ENCODE measurements at places on chromosomes 5 and 9.
A peak's percentile ranks its signal among the peaks of the same experiment; 100 is the strongest.

- DNase-seq, result no peak
Measured at GRCh38 chr5:65967288-65968066, 41.1 kb downstream of the ERBIN start.

GRCh38 chr9:123065196-123065595 lies 31.7 kb downstream of the GPR21 start:
- no peak for DNase-seq

DNA sequence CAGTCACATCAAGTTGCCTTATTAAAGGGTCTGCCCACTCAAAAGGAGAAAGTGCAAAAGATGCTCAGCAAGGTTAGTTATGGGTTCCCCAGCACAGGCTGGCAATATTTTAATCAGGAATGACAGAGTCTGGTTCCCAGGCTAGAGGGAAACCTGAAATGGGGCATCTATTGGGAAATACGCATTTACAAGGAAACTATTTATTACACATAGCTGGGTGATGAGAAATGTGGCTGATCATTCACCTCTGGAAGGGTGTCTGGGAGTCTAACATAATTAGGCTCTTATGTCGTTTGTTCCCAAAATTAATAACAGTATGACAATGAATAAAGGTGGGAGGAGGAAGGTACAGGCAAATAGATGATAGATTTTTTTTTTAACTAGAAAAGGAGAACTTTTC lies 314.7 kb downstream of the ENC1 start:
- no peak for DNase-seq

GRCh38 chr9:16198996-16199395 lies 646.2 kb downstream of the CCDC171 start:
- no peak for DNase-seq

DNA sequence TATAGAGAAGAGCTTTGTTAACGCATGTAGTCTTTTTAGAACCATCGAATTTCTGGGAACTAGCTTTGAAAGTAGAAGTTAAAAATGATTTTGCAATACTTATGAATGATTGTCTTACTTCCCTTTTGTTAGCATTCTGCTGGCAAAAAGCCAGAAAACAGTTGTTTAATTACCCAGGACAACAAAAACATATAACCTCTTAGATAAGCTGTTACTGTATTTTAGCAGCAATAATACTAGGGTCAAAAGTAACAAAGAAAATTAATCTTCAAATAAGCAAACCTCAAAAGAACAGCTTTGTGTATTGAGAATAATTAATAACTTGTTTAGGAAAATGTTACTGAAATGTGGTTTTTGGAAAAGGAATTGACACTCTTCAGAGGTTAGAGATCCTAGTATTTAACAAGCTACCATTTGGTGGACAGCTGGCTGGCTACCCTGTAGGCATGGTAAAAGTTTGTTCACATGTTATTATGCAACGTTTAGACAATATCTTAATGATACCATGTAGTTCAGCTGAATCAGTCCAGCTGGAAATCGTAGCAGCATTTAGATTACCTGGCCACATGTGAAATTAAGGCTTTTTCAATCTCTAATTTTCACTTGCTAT lies 3.8 kb downstream of the FGF10 start:
- DNase-seq, result no peak

- no peak for DNase-seq
Measured at GRCh38 chr5:151520294-151520693, 70.8 kb downstream of the FAT2 start.

DNA sequence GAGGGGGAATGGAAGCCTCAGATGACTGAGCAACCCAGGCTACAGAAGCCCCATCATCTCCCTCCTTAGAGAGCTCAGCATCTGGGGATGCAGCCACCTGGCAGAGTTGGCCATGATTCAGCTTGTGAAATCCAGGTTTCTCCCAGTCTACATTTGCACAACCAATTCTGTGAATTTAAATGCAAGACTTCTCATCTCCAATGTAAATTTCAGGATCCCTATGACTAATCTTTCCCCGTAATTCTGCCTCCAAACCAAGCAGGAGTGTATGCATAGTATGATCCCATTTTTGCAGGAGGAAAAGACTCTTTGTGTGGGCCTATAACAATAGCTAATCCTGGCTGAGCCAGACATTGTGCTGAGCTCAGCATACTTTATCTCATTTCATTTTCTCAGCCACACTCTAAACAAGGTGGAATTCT lies 59.6 kb upstream of the IL17B start:
- no peak for DNase-seq

DNA sequence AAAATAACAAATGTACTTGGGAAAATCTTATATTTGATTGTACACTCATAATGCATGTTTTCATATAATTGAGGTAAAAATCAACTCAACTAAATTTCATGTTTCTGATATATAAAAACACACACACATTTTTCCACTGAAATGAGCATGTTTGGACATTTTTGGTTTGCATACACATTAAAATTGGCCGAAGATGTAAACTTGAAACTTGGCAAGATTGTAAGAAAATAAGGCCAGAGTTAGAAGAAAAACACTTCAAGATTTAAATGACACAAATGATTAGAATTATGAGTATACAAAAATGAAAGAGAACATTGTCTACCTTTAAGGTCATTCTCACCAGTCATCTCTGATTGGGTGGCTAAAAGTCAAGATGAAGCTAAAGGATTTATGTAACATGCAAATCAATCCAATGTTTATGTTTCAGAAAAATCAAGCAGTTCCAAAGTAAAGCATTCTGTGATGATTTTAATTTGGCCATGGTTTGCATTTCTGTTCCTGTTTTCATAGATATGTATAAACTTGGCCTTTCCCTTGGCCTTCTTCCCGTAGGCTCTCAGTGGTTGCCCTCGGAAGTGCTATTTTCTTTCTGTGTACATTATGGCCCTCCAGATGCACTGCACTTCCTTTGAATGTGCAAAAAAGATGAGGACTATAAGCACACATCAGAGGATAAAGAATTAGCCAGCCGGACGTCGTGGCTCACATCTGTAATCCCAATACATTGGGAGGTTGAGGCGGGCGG lies 1105.4 kb upstream of the DMAC1 start:
- DNase-seq, result no peak

DNA sequence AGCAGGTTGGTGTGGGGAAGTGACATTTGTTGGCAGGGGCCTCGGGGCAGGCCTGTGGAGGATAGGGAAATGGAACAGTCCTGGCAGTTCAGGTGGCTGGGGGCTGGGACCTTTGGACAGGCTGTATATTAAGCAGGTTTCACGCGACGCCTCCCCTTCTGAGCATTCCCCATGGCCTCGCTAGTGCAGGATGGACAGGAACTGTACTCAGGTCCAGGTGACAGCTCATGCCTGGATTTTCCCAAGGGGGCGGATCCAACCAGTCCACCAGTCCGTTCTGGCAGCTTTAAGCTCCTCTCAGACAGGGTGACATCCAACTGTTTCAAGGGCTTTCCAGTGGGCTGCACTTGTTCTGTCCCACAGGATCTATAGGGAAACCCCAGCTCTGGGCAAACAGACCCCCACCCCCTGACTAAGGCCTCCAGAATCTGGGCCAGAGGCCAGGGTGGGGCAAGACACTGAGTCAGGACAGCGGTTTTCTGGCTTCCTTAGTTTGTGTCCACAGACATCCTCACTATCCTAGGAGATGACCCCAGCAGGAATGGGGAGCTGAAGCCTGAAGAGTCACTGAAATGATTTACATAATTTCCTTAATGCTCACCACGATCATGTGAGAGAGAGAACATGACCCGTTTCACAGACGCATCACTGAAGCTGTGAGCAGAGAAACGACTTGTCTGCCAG lies 20.9 kb downstream of the CSF2 start:
- no peak for DNase-seq

- no peak for DNase-seq
Measured at GRCh38 chr9:97487107-97487506, 14.4 kb upstream of the TMOD1 start.

DNA sequence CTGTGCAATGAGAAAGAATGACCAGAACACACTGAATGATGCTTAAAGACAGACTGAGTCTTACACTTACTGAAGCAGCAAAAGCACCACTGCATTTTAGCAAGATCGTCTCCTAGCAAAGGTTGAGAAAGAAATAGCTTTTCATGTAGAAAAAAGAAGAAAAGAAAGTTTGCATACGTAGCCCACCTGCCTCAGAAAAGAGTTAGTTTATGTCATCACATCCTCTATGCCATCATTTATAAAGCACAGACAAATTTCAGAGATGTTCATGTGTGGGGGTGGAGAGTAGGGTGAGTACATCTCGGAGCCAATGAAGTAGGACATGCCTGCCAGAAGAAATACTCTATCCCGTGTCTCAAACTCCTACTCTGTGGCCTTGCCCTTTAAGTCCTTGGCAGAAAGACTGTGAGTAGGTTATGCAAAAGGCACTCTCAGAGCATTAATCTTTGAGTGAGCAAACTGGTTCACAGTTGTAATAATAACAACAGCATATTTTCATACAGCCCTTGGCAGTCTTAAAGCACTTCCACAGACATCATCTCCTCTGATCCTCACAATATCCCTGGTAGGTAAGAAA lies 22.4 kb downstream of the NRG2 start:
- no peak for DNase-seq

GRCh38 chr5:174410716-174411478 lies 313.5 kb upstream of the MSX2 start:
- no peak for DNase-seq

- DNase-seq, result no peak
Measured at GRCh38 chr5:68289498-68289897, 73.9 kb downstream of the PIK3R1 start.

GRCh38 chr9:86353655-86354010 lies 577 bp downstream of the TUT7 start:
- DNase-seq, result peak; percentile 6

GRCh38 chr5:111432883-111433536 lies 79.3 kb downstream of the STARD4 start:
- no peak for DNase-seq

DNA sequence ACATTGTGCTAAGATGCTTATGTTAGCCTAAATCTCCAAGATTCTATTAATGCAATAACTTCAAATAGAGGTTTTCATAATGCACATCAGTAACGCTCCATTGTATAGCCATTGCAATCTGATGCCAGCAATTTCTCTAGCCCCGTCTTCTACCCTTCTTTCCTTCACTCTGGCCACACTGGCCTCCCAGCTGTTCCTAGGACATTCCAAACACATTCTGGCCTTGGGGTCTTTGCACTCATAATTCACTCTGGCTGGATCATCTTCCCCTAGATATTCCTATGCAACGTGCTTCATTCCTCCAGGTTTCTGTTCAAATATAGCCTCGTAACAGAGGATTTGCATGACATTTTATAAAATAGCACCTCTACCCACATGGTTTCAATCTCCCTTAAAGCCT lies 23.3 kb downstream of the FAM81B start:
- no peak for DNase-seq

DNA sequence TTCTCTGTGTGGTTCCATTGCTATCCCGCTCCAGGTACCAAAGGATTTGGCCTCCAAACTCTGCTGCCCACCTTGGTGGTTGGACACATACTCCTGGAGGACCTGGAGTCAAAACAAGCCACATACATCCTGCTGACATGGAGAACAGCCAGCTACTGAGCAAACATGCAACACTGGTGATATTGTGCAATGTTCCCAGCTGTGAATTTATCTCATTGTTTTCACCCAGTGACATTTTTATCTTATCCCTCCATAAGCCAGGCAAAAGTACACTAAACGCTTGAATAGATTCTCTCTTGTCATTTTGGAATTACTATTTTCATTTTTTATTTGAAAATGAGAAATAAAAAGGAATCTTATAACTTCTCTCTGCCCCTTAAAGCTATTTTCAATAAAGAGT lies 11.1 kb upstream of the CTSL start:
- no peak for DNase-seq

- no peak for DNase-seq
Measured at GRCh38 chr9:68426755-68427154, 70.3 kb downstream of the PGM5 start.

DNA sequence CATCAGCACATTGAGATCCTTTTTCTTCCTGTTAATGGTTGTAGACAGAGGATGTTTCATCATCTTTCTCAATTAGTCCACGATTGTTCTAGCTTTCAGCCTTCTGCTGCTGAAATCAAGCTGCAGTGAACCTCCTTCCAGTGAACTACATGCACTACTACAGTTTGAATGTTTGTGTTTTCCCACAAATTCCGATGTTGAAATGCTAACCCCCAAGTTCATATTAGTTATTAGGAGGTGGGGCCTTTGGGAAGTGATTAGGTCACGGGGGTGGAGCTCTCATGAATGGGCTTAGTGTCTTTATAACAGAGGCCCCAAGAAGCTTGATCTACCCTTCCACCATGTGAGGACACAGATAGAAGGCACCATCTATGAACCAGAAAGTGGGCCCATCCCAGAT lies 32.9 kb downstream of the NSG2 start:
- no peak for DNase-seq

DNA sequence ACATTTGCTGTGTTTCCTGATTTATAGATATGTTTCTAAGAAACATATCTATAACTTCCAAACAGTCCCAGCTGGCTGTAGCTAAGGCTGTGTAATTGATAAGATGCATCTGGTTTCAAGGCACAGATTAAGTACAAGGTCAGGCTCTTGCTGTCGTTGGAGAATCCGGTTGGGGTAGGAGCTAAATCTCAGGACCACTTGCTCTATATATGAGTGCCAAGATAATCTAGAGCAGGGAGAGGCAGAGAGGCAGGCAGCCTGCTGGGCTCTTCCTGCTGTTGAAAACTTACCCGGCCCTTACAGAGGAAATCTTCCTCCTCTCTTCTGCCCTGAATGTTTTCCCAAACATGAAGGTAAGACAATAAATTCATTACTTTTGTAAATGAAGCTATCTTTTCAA lies at the start of gene C7:
TSS of gene C7 (plus strand) at position 234 of the 400 bp plus-strand sequence. CDS start at position 348, 114 bp downstream.
- no peak for DNase-seq

GRCh38 chr5:160685219-160685618 lies 166.8 kb downstream of the ATP10B start:
- DNase-seq, result no peak

GRCh38 chr5:54445691-54446378 lies 9.7 kb upstream of the HSPB3 start:
- no peak for DNase-seq

DNA sequence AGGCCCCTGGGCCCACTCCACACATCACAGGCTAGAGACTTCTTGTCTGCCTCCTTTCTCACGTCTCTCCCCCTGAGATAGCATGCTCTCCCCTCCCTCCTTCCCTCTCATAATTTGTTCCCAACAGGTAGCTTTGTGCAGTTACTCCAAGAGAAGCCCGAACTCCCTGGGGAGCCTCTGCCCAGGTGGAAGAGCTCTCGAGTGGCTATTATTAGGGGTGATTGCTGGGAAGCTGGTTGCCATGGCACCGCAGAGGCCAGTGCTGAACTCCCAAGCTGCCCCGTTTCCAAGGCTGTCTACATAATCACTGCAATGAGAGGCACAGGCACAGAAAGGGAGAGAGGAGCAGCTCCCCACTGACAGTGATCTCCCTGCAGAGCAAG lies 104.7 kb upstream of the GPR151 start:
- DNase-seq, result no peak

DNA sequence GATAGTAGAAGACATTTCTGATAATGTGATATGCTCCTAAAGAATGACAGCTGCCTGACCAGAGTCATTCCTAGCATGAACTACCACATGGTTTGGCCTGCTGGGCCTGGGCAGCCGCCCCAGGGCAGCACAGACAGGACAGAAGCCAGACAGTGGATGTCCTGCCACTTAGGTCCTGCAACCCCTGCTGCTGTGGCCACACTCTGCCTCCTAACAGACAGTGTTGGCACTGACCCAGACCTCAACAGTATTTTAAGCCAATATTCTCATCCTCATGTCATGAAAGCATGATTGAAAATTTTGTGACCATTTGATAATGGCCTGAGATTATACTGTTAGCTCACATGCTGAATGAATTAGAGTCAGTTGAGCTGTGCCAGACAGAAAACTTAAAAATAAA lies 15.8 kb downstream of the CENPP start:
- DNase-seq, result no peak

All from stimulated activated CD4-positive, alpha-beta T cell treated with anti-CD3 and anti-CD28 coated beads, Interleukin-4, amount 100 ng/mL, for 4 hours (primary cell).